ENCODE measurements at places on chromosomes 2 and 18.

GRCh38 chr2:10413503-10413902 is 34.6 kb downstream of the ODC1 start:
- DNase-seq: no peak

GRCh38 chr2:110931648-110932047 is 189.1 kb upstream of the BCL2L11 start:
- no peak for DNase-seq

GRCh38 chr2:235981631-235982030 is 186.6 kb downstream of the GBX2 start:
- no peak for DNase-seq

DNA sequence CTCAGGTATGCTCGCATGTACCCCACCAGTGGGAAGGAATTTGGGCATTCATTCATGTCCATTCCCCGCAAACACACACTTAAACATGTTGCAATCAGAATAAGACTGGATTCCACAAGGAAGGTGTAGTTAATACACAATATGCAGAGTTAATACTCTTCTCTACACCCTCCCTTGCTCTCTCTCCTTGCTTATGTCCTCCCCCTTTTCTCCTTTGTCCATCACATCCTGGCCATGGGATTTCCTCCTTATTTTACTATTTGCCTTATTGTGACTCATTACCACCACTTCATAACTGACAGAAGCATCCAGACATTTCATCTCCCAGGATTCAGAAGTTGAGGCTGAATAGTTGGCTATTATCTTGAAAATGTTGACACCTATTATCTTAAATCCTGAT is 473.8 kb upstream of the SPHKAP start:
- DNase-seq: no peak

Measured in stimulated activated CD4-positive, alpha-beta T cell treated with anti-CD3 and anti-CD28 coated beads, Interleukin-4, amount 100 ng/mL, for 4 hours (primary cell).